A549 treated with Hydrocortisone at 1 μM for 4 hours (cell line): ENCODE measurements at places on chromosomes 12 and 14. TPM values are rescaled to one million over a fixed set of nuclear protein-coding genes. Genes with fewer than 3 reads are reported as not detected.

Gene NGB
- not detected in 5 replicates for total RNA-seq

Gene MYL2
- 0.64 to 1.1 TPM (median 0.84 TPM) in 5 replicates for total RNA-seq

Gene VRTN
- 0.03 TPM in 1 of 5 replicates, not detected in the others for total RNA-seq

Gene RNASE4
- total RNA-seq, result 5.6 to 8.6 TPM (median 6.9 TPM) in 5 replicates

Gene PTPRO
- 0.05 to 0.29 TPM (median 0.15 TPM) in 4 of 5 replicates, not detected in the other for total RNA-seq

Gene CALM1
- total RNA-seq, result 280 to 369 TPM (median 355 TPM) in 5 replicates

Gene HRK
- total RNA-seq, result 1.3 to 1.7 TPM (median 1.6 TPM) in 5 replicates

Gene KRT82
- not detected in 5 replicates for total RNA-seq

Gene TGM1
- total RNA-seq, result 0.99 to 1.6 TPM (median 1.5 TPM) in 5 replicates

Gene CLEC1B
- total RNA-seq, result not detected in 5 replicates

Gene TSPAN19
- not detected in 5 replicates for total RNA-seq
